ENCODE measurements at places on chromosomes 6 and 20.
A peak's percentile ranks its signal among the peaks of the same experiment; 100 is the strongest.

DNA sequence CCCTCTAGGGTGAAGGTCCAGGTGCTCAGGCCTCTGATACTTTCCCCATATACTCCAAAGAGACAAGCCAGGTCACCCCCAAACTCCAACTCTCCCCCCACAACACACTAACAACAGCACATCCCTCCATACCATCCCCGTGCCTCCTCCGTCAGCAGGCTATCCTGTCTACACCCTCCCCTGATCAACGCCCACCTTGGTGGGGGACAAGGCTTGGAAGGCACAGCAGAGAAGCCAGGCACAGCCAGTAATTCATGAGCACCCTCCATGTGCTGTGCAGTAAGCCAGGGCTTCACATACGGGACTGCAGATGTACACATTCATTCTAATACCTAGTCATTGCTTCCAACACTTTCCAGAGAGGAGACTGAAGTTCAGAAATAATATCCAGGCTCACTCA, 57.6 kb downstream of the TRERF1 start:
- no peak for DNase-seq

DNA sequence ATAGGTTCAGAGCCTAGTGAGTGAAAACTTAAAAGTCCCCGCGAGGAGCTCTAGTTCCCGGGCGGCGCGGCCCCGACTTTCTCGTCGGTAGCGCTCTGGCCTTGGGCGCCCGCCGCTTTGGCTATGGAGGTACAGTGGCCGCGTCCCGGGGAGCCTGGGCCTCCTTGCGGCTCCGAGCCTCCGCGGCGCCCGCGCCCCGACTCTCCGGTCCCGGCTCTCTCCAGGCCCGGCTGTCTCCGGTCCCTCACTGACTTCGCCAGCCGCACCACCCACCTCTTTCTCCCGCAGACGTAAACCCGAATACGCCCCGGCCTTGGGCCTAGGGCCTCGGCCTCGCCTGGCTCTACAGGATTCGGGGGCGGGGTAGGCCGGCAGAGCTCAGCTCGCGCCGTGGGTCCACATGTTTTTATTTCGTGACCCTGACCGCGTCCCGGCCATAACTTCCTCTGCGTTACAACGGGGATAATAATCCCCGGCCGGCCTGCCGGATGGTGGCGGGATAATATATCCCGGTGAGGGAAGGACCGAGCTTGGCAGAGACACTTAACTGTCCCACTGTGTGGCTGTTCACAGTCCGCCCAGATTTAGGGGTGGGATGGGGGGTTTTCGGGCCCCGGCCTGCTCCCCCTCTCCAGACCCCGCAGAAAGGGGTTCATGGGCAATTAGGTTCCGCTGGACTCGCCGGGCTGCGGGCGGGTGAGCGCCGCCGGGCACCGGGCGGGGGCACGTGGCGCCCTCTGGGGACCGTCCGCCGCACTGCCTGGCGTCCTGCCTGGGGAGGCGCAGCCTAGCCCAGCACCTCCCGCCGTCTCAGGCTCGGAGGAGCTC, 10.0 kb upstream of the TBX18 start:
- DNase-seq = no peak

DNA sequence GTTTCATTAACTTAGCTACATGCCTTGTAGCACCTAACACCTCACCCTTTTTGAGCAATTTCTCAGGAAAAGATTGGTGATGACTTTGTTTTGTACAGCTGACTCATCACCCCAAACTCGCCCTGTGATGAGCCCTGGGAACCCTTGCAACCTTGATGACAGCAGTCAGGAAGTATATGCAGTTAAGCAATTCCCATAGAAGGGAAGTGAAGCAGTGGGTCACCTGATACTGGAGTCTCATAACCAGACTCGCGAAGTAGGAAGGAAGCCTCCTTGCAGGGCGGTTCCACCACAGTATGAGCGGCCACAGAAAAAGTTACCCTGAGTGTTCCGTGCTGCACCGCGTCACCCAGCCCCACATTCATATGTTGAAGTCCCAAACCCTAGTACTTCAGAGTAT, 82.0 kb upstream of the EDN1 start:
- DNase-seq = no peak

DNA sequence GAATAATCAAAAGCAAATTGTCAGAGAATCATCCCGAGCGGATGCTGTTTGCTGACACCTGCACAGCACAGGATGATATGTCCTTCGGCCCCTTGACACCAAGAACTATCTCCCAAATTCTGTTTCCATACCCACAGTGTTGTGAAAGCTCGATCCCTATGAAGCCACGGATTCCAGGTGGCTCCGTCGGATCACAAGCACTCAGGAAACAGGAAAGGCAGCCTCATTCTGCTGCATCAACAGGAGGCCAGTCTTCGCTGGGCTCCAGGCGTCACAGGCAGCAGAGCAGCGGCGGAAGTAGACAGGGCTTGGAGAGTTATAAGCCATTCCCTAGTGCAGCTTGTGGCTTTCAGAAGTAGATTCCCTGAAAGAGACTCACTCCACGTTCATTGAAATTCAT, 342.3 kb downstream of the C6orf118 start:
- DNase-seq = no peak

GRCh38 chr6:35503534-35503933, 6.7 kb upstream of the TEAD3 start:
- DNase-seq = no peak

- peak; percentile 29 for DNase-seq
Measured at GRCh38 chr20:50625986-50626677, 65.2 kb downstream of the RIPOR3 start.

DNA sequence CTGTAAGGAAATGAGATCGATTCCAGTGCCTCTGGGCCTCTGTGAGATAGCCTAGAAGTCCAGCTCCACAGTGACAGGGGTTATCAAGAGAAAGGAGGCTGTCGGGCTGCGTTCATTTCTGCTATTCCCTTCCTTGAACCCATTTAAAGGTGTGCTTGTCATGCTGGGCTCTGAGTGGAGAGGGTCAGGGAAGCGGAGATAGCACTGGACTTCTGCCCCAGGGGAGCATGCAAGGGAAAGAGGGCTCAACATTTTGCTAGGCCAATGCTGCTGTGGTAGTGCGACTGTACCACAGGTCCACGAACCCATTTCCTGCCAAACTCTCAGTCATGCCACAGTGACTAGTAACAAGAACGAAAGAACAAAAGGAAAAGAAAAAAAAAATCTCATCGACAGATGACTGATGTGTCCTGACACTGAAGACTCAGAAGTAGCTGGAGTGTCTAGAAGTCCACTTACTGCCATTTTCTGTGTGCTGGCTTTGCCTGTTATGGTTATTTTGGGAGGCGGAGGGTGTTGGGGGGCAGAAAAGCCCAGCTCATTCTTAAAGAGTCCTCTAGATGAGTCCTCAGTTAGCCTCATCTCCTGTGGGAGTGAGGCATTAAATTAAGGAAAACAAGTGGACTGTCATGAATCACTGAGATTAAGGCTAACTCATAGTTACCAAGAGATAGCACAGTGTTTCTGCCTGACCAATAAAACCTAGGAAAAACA, 8.1 kb downstream of the NEDD9 start:
- DNase-seq = no peak

- DNase-seq = no peak
Measured at GRCh38 chr6:5522147-5522546, 260.8 kb downstream of the FARS2 start.

DNA sequence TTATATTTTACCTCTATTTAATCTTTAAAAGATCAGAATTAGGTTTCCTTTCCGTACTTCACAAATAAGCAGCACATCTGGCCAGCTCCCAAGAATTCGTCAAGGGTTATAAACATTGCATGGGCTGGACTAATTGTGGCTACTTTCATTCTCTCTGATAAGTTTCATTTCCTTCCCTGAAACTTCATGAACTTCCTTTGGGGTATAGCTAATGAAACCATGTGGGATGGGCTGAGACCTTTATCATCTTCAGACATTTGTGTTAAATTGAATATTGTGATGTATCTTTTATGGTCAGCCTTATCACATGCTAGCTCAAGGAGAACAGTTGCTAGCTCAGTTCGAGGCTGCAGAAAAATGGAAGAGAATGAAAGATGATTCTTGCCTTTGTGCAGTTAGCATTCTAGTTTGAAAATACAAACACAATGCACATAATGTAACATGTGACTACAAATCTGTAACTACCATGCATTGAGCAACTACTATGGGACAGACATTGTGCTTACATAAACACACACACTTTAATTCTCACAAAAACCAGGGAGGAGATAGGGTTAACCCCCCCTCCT, 1.7 kb upstream of the GMPR start:
- DNase-seq = no peak

DNA sequence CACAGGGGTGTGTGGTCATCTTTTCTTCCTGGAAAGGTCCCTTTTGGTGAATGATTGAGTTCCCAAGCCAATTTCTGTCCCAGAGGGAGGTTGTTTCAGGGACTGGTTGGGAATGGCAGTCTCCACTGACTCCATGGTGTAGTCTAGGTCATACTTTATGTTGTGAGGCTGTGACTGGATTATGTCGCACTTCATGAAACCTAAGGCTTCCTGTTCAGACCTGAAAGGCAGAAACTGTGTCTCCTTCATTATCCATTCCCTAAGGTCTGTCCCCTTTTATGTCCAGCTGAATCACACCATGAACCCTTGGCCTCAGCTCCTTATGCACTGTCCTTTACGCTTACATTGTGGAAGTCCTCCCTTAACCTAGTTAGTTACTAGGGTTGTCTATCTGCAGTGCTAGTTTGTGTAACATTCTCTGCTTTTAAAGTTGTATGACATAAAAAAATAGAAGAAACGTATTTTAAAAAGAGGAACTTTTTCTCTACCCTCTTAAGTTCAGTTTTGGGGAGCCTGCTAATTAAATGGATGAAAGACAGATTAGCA, 191.3 kb downstream of the JARID2 start:
- no peak for DNase-seq

- no peak for DNase-seq
Measured at GRCh38 chr20:20695250-20695816, 17.1 kb downstream of the RALGAPA2 start.

DNA sequence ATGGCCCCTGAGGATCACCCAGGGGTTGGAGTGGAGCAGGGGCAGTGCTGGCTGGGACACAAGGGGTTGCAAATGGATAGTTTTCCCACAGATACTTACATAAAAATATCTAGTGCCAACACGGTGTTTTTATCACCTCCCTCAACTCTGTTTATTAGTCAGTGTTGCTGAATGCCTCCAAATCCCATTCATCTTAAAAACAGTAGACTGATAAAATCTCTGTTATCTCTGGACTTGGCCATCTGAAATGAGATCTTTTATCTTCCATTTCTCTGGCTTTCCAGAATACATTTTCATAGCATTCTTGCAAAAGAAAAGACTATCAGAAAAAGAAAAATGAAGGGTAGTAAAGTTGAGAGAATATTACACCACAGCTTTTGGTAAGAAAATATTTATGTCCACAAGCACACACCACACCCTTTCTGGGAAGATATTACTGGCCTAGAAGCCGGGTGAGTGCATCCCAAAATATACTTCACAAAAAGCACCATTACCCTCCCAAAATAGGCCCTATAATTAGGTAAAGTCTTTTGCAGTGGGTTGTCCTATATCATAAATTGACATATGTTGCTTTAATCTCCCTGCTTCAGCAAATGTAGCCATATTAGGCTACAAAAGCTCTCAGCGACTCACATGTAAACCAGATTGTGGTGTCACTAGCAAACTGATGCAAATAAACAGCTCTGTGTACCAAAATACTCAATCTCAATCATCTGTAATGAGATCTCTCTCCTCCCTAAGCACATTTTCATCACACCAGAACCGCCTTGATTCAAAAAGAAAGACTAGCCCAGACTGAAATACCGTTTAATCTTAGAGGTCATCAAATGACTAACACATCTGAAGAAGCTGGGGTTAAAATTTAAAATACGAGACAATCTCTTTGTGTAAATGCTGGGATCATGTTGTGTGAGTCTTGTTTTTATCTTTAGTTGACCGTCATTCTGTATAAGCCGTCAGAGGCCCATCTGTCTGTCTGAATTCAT, 96.7 kb downstream of the FYN start:
- DNase-seq = no peak

DNA sequence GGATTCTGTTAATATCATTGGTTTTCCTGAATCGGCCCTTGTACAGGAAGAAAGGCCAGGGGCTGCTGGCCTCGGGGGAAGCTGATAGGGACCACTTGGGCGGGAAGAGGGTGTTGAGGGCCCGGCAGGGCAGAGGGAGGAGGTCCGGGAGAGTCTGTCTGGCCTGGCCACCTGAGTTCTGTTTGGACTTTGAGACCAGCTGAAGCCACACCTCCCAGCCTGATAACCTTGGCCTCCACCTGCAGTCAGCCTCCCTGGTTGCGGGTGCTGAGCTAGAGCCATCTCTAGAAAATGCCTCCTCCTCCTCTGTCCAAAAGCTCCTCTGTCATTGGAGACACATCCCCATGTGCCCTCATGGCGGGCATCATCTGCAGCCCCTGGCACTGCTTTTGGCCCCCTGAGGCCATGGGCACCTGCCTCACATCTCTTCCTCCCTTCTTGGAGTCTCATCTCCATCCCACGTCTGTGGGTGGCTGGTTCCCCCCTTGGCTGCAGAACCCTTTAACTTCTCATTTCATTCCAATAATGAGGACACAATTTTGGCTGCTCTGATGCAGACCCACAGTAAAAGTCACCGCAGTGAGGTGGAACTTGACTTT, 16.6 kb downstream of the APCDD1L start:
- DNase-seq = no peak

DNA sequence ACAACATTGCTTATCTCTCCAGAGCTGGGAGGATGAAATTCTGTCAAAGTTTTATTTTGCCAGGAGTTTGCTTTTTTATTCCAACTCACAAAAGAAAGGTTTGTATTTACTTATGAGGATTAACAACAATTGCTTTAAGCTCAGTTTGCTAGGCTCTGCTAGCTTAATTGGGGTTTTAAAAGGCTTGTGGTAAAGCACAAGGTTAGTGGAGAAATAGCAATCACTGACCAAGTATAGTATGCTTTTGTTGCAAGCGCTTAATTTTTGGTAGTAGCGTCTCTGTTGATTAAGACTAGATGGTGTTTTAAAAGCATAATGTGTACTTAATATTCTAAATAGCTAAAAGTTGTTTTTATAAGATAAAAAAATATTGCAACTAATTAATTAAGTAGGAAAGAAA, 45.7 kb downstream of the TINAG start:
- no peak for DNase-seq

- no peak for DNase-seq
Measured at GRCh38 chr6:88441346-88441745, 275.2 kb upstream of the CNR1 start.

GRCh38 chr20:62430866-62431447, 3.6 kb upstream of the RBBP8NL start:
- no peak for DNase-seq

GRCh38 chr6:106163446-106163965, 77.4 kb downstream of the PRDM1 start:
- no peak for DNase-seq

DNA sequence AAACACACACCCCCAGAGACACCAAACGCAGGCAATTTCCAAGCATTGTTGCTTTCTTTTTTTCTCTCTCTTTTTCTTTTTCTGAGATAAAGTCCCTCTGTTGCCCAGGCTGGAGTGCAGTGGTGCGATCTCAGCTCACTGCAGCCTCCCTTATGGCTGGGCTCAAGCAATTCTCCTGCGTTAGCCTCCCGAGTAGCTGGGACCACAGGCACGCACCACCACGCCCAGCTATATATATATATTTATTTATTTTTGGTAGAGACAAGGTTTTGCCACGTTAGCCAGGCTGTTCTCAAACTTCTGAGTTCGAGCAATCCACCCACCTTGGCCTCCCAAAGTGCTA, 14.0 kb upstream of the SRSF3 start:
- DNase-seq = no peak

All from NCI-H1092 treated with DMSO at 0.1 percent for 48 hours (cell line).